ENCODE measurements at places on chromosomes 5 and 9.

DNA sequence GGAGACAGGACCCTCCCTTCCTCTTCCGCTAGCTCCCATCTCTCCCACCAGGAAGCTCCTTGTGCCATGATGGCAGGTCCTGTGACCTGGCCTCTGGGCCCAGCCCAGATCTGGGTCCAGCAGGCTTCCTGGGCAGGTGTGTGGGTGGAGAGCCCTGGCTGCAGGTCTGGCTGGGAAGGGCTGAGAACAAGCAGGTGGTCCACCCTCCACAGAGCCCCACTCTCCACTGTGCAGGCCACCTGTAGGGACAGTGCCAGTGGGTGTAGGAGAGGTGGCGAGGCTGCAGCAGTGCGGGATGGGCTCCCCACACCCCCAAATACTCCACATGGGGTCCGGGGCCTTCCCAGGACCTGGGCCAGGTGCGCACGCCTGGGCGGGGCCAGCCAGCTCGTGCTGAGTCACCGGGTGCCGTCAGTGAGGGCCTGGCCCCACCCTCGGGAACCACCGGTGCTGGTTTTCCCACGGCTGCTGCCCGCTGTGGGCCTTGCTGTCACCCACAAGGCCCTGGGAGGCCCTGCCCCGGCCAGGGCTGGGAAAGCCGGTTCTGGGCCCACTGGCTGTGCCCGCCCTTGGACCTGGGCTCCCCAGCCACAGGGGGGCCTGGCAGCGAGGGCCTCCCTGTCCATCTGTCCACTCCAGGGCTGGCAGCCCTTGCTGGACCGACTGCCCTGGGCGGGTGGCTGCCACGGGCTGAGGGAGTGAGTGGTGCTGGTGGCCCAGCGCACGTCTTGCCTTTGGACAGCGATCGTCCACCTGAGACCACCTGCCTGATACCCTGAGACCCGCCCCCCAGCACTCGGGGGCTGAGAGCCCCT is 9.3 kb upstream of the NRARP start:
- DNase-seq, result no peak

- no peak for DNase-seq
Measured at GRCh38 chr9:120705174-120705573, 9.1 kb downstream of the MEGF9 start.

DNA sequence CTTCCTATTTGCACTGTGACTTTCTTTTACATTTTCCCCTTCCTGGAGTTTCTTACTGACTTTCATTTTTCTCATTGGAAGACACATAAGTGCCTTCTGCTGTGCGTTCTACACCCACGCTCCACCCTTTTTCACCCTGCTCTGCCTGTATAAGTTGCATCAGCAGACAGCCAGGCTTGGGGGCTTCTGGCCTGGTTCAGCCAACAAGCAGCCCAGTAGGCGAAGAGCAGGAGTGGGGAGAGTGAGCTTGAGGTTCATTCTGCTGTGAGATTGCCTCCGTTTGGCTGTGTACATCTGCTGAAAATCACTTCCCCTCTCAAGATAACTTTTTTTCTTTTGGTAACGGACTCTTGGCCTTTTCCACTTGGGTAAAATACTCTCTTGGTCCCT is 38.4 kb downstream of the RASGRF2 start:
- DNase-seq, result peak; percentile 56

GRCh38 chr5:456351-457194 is 13.6 kb downstream of the EXOC3 start:
- no peak for DNase-seq

DNA sequence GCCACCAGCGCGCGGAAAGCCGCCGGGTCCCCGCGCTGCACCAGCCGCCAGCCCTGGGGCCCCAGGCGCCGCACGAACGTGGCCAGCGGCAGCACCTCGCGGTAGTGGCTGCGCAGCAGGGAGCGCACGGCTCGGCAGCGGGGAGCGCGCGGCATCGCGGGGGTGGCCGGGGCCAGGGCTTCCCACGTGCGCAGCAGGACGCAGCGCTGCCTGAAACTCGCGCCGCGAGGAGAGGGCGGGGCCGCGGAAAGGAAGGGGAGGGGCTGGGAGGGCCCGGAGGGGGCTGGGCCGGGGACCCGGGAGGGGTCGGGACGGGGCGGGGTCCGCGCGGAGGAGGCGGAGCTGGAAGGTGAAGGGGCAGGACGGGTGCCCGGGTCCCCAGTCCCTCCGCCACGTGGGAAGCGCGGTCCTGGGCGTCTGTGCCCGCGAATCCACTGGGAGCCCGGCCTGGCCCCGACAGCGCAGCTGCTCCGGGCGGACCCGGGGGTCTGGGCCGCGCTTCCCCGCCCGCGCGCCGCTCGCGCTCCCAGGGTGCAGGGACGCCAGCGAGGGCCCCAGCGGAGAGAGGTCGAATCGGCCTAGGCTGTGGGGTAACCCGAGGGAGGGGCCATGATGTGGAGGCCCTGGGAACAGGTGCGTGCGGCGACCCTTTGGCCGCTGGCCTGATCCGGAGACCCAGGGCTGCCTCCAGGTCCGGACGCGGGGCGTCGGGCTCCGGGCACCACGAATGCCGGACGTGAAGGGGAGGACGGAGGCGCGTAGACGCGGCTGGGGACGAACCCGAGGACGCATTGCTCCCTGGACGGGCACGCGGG is at the start of gene TERT:
Gene TERT (minus strand): TSS at position 234 of the 815 bp plus-strand sequence. CDS start 79 bp downstream, at position 155.
- DNase-seq, result peak; percentile 90

DNA sequence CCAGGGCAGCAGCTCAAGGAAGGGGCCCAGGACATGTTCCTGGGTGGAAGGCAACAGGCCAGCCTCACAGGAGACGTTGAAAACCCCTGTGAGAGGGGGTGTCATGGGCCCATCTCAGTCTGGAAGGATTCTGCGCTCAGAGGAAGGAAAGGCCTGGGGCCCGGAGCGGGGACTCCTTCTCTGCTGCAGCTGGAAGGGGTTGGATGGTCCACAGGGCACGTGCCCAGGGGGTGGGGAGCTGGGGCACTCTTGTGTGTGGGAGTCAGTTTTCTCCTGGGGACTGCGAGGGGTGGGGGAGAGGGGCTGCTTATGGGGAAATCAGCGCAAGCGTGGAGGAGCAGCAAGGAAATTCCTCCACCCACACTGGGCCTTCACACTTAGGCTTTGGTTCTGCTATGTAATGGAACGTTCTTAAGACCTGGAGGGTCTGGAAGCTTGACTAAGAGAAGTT is 2.9 kb upstream of the LPCAT1 start:
- DNase-seq, result no peak

GRCh38 chr9:133448487-133448972 is 11.2 kb upstream of the CACFD1 start:
- no peak for DNase-seq

DNA sequence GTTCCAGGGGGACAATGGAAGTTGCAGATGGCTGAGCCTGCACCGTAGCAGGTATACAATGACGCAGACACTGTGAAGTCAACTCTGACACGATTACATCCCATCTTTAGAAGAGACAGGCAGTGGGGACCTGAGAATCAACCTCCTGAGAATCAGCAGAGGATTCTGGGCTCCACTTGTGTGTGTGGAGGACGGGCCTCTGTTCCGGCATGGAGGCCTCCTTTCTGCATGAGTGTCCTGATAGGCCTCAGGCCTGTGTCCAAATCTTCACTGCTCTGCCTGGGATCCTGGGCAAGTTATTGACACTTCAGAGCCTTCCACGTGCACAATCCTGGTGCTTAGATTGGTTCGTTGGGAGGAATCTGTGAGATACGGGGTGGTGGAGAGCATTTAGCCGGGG is 151.2 kb upstream of the COL5A1 start:
- DNase-seq, result no peak

GRCh38 chr9:87722393-87723088 is 3.4 kb upstream of the CTSL start:
- no peak for DNase-seq

DNA sequence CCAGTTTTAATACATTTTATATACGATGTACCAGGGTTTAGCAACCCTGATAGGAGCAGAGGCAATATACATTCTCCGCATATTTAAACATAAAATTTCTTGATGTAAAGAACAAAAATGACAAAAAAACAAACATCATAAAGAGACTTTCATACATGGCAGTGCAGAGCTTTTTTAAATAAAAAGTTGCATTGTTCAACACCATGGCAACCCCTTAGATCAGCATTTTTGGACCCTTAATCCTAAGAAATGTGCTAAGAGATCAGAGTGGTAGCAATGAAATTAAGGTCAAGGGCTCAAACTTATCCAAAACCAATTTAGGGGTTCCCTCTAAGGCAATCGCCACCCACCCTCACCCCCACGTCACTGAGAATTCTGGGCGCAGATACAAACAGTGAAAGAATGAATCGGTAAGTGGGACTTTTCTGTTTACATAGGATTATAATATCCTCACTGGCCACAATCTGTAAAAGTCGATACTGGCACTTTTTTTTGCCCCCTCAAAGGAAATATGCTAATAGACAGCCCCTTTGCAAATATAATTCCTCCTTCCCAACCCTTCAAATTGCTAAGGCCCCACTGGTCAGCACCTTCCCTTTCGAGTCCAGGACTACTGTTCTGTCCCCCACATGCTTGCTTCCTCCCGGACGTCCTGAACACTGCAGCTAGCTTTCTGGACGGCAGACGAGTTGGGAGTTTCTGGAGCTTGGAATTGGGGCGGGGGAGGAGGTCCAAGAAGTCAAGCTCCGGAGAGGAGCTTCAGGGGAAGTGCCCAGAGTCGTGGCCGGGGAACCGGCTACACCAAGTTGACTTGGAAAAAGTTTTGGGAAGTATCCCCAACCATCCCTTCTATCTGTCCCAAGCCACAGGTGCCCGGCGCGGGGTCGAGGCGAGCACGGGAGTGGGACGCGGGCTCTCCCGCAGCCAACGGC is 2.2 kb downstream of the GAS1 start:
- DNase-seq, result no peak

All from activated naive CD4-positive, alpha-beta T cell treated with anti-CD3 and anti-CD28 coated beads, Interleukin-2, amount 50 U/mL, for 16 hours (primary cell).